SJCRH30 (cell line): ENCODE measurements at places on chromosomes 11 and 22.

DNA sequence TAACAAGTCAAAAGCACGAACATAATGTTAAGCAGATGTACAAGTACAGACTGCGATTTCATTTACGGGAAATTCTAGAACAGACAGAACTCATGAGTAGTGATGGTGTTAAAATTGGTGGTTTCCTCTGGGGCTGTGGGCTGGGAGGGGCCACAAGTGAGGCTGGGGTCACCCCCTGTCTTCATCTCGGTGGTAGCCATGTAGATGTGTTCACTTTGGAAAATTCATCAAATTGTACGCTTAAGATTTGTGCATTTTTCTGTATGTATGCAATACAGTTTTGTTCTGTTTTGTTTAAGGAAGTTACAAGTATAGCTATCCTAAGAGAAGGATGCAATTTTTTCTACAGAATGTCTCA lies 504 bp upstream of the ASCC2 start:
- DNase-seq, result no peak

DNA sequence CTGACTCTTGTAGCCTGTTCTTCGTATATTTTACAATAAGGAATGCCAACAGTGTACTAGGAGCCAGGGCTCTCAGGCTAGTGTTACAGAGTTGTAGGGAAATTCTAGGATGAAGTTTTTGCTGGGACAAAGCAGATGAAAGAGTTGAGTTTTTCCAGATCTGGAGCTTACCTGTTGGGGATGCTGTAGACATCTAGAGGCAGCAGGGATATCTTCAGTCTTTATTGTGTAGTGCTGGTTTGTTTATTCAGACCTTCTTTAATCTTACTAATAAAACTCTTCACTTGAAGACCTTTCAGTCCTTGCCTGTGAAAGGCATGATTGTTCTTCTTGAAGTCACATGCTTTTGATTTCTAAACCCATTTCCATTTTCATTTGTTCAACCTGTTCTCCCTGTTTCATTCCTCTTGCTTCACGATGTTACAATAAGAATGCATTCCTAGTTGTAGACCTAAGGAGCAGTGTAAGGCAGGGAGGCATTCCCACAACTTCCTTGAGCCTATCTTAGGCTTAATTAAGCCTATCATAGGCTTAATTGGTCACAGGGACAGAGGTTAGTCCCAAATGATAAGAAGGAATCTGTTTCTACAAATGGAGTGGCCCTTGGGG lies 7.9 kb upstream of the SLC37A2 start:
- DNase-seq, result no peak

GRCh38 chr11:36233204-36233603 lies 56.0 kb downstream of the COMMD9 start:
- DNase-seq, result peak; percentile 56

DNA sequence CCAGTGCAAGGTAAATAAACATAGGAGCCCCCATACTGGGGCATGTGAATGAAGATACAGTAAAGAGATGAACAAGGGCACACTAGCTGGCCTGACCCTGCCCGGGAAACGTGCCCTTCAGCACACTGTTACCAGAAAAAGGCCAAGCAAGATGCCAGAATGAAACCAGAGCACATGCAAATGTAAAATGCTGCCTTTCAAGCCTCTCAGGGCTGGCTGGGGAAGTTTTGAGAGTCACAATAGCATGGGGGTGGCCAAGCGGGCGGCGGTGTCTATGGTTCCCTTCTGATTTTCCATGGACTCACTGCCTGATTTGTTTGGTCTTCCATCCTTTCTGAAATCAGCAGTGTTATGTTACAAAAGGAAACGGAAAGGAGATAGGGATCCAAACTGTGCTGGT lies 18.9 kb upstream of the SUSD2 start:
- DNase-seq, result no peak

GRCh38 chr11:63888170-63889086 lies 28.5 kb downstream of the RCOR2 start:
- DNase-seq, result no peak

- peak; percentile 29 for DNase-seq
Observed at GRCh38 chr11:69333149-69333710, 39.3 kb downstream of the MYEOV start.

GRCh38 chr11:58576887-58577471 lies 1.3 kb upstream of the LPXN start:
- DNase-seq, result no peak

DNA sequence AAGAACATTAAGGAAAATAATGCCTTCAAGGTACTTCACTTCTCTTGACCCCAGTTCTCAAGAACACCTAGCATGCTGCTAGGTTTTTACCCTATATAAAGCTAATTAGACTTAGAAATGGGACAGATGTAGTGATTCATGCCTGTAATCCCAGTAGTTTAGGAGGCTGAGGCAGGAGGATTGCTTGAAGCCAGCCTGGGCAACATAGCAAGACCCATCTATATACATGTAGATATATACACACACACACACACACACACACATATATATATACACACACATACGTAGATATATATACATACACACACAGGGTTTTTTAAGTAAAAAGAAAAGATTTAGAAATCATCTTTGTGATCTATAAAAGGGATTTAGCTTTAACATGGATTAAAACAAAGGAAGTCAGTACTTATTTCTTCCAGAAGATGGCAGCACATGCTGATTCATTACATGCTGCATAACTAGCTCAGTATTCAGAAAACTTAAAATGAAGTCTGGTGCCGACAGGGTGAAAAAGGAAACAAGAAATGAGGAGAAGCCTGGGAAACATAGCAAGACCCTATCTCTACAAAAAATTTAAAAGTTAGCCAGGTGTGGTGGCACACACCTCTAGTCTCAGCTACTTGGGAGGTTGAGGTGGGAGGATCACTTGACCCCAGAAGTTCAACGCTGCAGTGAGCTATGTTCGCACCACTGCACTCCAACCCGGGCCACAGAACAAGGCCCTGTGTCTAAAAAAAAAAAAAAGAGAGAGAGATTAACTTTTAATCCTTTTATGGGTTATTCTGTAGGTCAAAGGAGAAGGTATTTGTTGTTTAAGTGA lies 28.5 kb upstream of the RBX1 start:
- DNase-seq, result peak; percentile 4

DNA sequence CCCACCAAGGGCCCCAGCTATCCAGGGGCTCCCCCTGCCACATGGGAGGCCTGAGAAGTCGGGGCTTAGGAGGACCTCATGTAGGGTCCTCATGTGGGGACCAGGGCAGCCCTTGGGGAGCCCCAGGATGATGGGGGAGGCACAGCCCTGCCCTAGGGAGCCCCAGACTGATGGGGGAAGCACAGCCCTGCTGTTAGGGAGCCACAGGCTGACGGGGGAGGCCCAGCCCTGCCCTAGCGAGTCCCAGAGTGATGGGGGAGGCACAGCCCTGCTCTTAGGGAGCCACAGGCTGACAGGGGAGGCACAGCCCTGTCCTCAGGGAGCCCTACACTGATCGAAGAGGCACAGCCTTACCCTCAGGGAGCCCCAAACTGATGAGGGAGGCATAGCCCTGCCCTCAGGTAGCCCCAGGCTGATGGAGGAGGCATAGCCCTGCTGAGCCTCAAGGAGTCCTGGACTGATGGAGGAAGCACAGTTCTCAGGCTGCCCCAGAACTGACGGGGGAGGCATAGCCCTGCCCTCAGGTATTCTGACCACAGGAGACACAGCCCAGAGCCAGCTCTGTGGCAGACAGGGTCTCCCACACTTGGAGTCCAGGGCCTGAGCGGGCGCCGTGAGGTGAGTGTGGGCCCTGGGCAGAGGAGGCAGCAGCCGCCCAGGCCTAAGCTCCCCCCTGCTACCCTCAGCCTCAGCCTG lies 10.8 kb downstream of the PRR33 start:
- DNase-seq, result no peak

GRCh38 chr22:18120857-18121256 lies 10.2 kb downstream of the TUBA8 start:
- DNase-seq, result no peak

GRCh38 chr11:36333468-36333867 lies 37.4 kb downstream of the PRR5L start:
- no peak for DNase-seq
